ENCODE measurements at places on chromosomes 7 and 10.

GRCh38 chr10:61470740-61471139, 17.6 kb upstream of the TMEM26 start:
- no peak for DNase-seq

- DNase-seq = no peak
Measured at GRCh38 chr10:4382811-4383210, 443.2 kb upstream of the AKR1E2 start.

GRCh38 chr7:74430961-74431466, 22.7 kb upstream of the GTF2IRD1 start:
- no peak for DNase-seq

GRCh38 chr7:98283127-98283886, 1.8 kb downstream of the BRI3 start:
- no peak for DNase-seq

DNA sequence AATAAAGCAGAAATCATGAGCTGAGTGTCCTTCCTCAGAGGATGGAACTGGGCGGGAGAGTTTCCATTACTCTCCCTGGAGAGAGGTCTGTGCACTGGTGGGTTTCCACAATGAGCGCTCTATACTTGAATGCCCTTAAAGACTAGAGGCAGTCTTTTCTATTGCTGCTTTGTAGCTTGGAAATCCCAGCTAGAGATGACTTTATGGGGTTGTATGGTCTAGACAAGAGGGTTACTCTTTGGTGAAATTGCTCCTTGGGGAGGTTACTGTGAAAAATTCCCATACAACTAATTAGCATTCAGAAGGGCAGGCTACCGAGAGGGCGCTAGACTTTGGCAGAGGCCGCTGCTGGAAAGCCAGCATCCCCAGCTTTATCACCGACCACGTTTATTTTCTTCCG, 136.8 kb downstream of the TAX1BP1 start:
- no peak for DNase-seq

DNA sequence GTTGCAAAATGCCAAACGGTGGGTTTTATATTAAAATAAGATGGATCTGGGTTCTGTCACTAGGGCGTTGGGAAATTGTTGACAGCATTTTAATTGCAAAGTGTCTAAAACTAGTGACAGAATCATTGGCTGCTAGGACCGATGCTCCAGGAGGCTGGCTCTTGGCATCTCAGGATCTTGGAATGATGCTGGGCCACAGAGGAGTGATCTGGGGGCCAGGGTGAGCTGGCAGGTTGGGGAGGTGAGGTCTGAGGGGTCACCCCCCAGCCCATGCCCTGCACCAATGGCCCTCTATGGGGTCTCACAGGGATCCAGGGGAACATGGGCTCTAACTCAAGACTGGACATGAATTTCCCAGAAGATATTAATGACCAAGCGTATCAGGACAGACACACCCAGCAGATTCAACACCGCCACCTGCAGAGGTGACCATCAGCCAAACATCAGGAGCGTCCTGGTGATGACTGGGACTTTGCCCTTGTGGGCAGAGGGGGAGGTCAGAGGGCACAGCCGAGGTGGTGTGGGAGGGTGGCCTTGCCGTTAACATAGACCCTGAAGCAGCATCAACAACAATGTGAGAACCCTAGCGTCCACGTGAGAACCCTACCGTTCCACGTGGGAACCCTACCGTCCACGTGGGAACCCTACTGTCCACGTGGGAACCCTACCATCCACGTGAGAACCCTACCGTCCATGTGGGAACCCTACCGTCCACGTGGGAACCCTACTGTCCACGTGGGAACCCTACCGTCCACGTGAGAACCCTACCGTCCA, 89.0 kb upstream of the PPP2R2D start:
- DNase-seq = no peak

DNA sequence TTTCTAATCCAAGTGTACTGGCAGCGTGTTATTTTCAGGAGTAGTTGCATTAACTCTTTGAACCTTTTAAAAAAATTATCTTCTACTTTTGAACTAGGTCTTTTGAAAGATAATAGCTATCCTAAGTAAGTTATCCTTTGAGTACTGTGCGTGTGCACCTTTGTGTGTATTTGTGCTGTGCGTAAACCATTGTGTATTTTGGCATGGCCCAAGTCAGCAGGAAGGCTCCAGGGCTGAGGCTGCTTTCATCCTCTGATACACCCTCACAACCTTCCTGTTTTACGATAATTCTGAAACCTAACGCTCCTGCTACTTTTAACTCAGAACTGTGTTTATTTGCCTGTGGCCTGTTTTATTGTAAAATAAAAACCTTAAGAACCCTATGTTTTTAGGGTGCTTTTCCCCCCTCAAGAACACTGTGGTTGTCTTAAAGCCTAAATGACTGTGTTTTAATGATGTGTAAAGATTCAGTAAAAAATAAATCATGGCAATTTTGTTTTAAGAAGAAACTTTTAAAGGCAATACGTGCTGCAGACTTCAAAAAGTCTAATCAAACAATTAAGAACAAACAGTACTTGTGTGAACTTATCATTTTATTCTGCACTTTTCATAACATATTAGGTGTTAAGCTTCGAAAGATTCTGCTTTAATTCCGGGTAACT, 57.5 kb downstream of the HDAC9 start:
- no peak for DNase-seq

GRCh38 chr7:14685167-14685566, 217.4 kb downstream of the DGKB start:
- no peak for DNase-seq

DNA sequence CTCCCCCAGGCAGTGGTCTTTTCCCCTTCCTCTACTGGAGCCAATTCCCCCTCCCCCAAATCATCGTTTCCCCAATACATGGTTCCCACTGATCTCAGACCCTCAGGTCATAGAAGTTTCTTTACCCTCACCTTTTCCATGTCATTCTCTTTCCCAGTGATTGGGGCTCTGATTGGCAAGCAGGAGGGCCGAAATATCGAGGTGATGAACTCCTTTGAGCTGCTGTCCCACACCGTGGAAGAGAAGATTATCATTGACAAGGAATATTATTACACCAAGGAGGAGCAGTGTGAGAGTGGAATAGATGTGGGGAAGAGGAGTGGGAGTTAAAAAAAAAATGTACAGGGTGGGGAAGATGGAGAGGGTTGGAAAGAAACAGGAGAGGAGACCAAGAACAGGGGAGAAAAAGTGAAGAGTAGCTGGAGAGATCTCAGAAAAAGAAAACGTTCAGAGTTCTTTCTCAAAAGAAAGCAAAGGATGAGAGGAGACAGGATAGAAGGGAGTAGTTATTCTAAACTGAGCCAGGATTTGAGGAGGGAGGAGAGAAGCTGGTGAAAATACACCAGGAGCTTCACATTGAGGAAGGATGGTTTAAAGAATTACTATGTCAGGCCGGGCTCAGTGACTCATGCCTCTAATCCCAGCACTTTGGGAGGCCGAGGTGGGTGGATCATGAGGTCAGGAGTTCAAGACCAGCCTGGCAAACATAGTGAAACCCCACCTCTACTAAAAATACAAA, 858 bp downstream of the COPS6 start:
- DNase-seq = no peak

GRCh38 chr7:117445206-117445605, 17.9 kb upstream of the ASZ1 start:
- no peak for DNase-seq

- DNase-seq = peak; percentile 64
Measured at GRCh38 chr10:33114451-33114952, 156.5 kb upstream of the ITGB1 start.

- DNase-seq = no peak
Measured at GRCh38 chr7:134645935-134646334, 718 bp upstream of the BPGM start.

DNA sequence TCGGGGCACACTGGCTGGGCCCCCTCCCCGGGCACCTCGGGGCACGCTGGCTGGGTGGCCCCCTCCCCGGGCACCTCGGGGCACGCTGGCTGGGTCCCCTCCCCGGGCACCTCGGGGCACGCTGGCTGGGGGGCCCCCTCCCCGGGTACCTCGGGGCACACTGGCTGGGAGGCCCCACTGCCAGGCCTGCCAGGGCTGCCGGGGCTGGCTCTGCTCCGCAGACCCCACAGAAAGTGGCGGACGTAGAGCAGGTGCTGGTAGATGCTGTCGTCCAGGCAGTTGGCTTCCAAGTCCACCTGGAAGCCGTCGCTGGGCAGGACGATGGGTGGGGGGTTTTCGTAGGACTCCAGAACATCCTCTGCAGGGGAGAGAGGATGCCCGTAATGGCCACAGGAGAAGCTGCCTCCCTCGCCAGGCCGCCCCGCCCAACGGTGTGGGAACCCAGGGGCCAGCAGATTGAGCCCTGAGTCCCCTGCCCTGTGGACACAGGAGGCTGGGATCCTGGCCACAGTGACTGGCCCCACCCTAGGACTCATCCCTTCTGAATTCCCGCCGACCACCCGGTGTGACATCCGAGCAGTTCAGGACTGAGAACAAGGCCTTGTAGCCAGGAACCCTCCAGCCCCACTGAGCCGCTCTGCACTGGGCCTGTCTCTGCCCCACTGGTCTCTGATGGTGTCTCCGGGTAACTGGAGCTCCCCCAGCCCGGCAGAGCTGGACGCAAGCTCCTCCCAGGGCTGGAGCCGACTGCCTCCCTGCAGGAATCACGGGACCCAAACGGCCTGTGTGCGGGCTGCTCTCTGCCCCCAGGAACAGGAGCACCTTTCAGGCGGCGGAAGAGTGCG, 28.2 kb downstream of the AP5Z1 start:
- DNase-seq = no peak

DNA sequence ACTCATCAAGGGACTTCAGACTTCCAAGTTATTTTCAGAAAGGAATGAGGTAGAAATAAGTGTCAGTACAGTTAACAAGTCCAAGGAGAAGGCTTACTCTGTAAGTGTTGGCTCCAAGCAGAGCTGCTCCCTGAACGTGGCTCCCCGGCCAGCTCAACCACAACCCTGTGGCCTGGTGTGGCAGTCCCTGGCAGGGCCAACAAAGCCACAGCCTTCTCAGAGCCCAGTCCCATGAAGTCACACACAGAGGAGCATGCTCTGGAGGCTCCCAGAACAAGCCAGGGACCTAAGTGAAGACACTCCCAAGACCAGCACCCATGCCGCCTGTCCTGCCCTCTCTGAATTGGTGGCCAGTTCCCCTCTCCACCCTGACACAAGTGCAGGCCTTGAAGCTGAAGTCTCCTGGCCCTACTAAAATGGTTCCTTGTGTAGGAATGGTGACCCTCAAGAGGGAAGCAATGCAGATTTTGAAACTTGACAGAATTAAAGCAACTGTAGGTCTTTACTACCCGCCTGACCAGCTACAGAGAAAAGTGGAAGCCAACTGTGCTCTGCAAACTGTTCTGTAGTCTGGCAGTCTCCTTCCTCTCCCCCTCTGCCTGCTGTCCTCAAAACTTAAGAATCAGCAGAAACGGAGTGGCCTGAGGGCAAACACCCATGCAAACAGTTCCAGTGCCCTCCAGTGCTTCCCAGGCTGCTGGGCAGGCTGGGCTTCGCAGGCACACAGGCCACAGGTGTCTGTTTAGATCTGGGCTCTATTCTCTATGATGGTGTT, 51.1 kb downstream of the NOD1 start:
- DNase-seq = no peak

- no peak for DNase-seq
Measured at GRCh38 chr7:16813232-16813616, 8.4 kb upstream of the AGR2 start.

GRCh38 chr10:104406715-104407650, 53.4 kb downstream of the CFAP58 start:
- DNase-seq = peak; percentile 11

- no peak for DNase-seq
Measured at GRCh38 chr10:31210190-31210589, 108.8 kb upstream of the ZEB1 start.

DNA sequence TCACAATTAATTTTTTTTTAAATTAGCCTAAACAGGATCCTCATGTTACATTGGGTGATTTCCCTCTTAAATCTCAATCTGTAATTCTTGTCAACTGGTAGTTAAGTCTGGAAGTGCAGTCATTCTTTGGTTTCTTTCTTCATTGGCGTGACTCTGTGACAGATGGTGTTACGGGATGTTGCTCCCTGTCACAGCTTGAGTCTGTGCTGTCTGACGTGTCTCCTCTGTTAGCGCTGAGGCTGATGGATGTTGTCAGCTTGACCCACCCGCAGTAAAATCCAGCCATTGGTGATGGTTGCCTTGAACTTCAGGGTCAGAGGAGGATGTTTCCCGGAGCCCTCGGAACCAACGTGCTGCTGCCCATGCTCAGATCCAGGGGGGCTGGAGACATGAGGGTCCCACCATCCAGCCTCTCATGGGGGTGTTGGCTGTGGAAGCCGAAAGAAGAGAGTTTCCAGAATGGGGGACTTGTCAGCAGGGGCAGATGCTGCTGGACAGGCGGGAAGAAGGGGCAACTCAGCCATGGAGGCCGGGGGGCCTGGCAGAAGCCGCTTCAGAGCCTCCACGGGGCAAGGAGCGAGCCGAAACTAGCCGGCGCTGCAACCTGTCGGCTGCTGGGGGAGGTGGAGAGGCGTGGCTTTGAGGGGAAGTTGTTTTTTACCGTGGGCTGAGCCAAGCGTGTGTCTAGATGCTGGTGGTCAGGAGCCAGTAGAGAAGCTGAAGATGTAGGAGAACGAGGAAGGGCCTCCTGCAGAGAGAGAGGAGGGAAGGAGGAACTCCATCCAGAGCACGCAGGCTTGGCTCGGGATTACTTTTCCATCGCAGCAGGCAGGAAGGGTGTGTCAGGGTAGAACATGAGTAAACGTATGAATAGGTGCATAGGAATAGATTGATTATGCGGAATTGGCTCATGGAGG, 3.5 kb downstream of the SUN1 start:
- no peak for DNase-seq

Data from activated CD4-positive, alpha-beta T cell treated with anti-CD3 and anti-CD28 coated beads, Interleukin-2, Interleukin-6, amounts not matched to agents 100 ng/mL and 50 ng/mL, durations not matched to agents 16 hours and 8 hours (primary cell).